ENCODE measurements at places on chromosomes 5 and 9. TPM values are rescaled to one million over a fixed set of nuclear protein-coding genes. Genes with fewer than 3 reads are reported as not detected.

GRCh38 chr5:176593273-176593869 lies 16.6 kb downstream of the GPRIN1 start:
- DNase-seq = no peak
- H3K4me1 ChIP-seq = peaks cover 6% of the 10 kb centered on the region
- H3K27me3 ChIP-seq = peaks cover 8% of the 10 kb centered on the region
- H3K4me3 ChIP-seq = no peak overlapping the region

Gene OR13C8
- not detected for total RNA-seq

Gene FGD3
- total RNA-seq = 9.7 TPM

GRCh38 chr9:120263836-120264235 lies 316.1 kb downstream of the CDK5RAP2 start:
- H3K4me1 ChIP-seq = no peaks in the 10 kb centered on the region
- no peaks in the 10 kb centered on the region for H3K36me3 ChIP-seq
- DNase-seq = no peak
- H3K27ac ChIP-seq = no peak overlapping the region

GRCh38 chr5:160047423-160047822 lies 38.5 kb downstream of the TTC1 start:
- no peaks in the 10 kb centered on the region for H3K36me3 ChIP-seq
- H3K27ac ChIP-seq = no peak overlapping the region
- no peak overlapping the region for H3K4me3 ChIP-seq
- no peak for DNase-seq
- H3K27me3 ChIP-seq = no peaks in the 10 kb centered on the region

GRCh38 chr9:5186416-5187169 lies 1.2 kb upstream of the INSL6 start:
- no peak overlapping the region for H3K27ac ChIP-seq
- peak; percentile 46 for DNase-seq
- H3K4me3 ChIP-seq = no peak overlapping the region
- H3K4me1 ChIP-seq = no peaks in the 10 kb centered on the region
- H3K36me3 ChIP-seq = no peaks in the 10 kb centered on the region
- H3K27me3 ChIP-seq = no peaks in the 10 kb centered on the region

Gene ENG
- total RNA-seq = 10.6 TPM

GRCh38 chr9:134591082-134591571 lies 50.5 kb upstream of the COL5A1 start:
- H3K27me3 ChIP-seq = no peaks in the 10 kb centered on the region
- H3K4me1 ChIP-seq = no peaks in the 10 kb centered on the region
- no peak overlapping the region for H3K4me3 ChIP-seq
- no peaks in the 10 kb centered on the region for H3K36me3 ChIP-seq
- H3K27ac ChIP-seq = no peak overlapping the region

DNA sequence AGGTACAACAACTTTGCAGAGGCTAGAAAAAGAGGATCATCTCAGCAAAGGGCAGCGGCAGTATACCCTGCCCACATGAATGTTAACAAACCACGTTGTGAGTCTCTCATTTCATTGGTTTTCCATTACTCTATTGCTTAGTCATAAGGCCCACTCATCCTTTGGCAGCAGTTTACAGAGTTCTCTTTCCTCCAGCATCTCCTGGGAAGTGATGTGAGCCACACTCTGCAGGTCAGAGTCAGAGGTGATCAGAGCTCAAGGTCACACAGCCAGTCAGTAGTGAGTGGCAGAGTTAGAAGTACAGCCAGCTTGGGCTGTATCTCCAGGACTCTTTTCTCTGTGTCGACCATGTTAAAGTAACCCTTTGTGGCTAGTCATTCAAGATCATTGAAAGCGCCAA lies 599.6 kb upstream of the GRAMD2B start:
- H3K4me3 ChIP-seq = no peak overlapping the region
- DNase-seq = no peak
- H3K36me3 ChIP-seq = no peaks in the 10 kb centered on the region
- no peaks in the 10 kb centered on the region for H3K27me3 ChIP-seq
- no peak overlapping the region for H3K27ac ChIP-seq

DNA sequence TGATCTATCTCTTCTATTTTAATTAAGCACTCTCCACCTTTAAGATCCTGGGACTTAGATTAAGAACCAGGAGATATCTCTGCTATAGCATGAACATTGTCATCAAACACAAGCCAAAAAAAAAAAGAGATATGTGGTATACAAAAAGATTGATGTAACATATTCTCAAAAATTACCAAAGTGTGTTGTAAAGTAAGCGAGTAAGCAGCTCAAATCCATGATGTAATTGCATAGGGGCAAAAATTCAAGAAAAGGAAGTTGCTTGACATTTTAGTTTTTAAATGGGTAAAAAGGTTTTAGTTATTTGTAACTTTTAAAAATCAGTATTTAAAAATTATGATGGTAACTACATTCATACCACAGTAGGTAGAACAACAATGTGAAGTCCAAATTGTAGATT lies 40.7 kb downstream of the CNTRL start:
- no peaks in the 10 kb centered on the region for H3K36me3 ChIP-seq
- H3K4me1 ChIP-seq = no peaks in the 10 kb centered on the region
- no peak for DNase-seq
- no peaks in the 10 kb centered on the region for H3K27me3 ChIP-seq

DNA sequence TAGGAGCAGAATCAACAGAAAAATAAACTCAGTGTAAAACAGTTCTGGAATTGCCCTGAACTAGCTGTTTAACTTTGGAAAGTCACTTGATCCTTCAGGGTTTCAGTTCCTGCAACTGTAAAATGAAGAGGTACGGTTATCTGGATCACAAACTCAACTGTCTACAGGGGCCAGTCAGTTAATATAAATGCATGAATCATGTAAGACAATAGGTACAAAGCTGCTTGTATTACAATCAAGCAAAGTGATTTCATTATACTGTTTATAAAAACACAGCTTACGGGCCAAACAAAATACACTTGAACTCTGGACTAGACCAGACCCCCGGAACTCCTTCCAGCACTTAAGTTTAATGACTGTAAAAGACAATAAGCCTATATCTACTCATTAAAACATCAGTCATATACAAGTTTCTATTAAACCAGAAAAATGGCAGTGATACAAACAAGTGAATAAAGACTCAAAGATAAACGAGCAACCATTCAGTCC lies 73.0 kb downstream of the MRPS27 start:
- H3K27ac ChIP-seq = peak overlapping the region; percentile 65
- peaks cover 9% of the 10 kb centered on the region for H3K4me1 ChIP-seq
- no peaks in the 10 kb centered on the region for H3K36me3 ChIP-seq
- no peak for DNase-seq
- no peaks in the 10 kb centered on the region for H3K27me3 ChIP-seq

GRCh38 chr5:151454166-151454565 lies 6.8 kb downstream of the SLC36A1 start:
- peak overlapping the region; percentile 64 for H3K27ac ChIP-seq
- peak; percentile 60 for DNase-seq
- H3K4me3 ChIP-seq = no peak overlapping the region
- no peaks in the 10 kb centered on the region for H3K27me3 ChIP-seq
- peaks cover 6% of the 10 kb centered on the region for H3K4me1 ChIP-seq
